ENCODE measurements at places on chromosomes 13 and 19.

DNA sequence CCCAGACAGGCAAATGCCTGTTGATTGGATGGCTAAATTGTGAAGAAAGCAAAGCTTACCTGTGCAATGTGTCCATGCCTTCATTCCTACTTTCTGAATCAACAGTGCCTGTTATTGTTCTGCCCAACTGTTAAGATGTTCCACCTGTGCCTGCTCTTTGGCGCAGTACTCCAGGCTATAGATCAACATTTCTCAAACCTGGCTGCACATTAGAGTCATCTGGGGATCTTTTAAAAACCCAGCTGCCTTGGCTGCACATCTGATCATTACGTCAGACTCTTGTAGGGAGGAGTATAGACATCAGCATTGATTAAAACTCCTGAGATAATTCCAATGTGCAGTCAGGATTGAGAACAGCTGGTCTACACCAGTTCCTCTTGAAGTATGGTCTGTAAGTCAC lies 16.2 kb upstream of the CPB2 start:
- no peak for DNase-seq

- no peak for DNase-seq
Observed at GRCh38 chr13:60572855-60573254, 175.8 kb downstream of the TDRD3 start.

DNA sequence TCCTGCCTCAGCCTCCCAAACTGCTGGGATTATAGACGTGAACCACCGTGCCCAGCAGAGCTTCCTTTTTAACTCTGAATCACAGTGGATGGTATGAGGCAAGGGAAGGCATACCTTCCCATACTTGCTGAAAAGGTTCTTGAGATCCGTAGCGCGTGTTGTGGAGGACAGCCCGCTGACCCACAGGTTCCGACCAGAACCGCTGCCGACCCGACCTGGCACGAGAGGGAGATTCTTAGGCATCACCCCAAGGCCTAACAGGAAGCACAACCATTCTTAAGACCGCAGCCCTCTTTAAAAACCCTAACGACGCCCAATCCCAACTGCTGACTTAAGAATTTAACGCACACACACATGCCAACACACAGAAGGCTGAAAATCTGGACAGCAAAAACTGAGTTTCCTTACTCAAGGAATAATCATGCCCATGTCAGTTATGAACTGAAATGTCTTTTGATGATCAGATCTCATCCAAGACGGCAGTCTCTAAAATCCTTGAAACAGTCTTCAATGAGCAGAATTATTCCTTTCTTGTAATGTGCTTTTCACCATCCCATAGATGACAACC lies 12.6 kb downstream of the SAFB2 start:
- DNase-seq = no peak

- DNase-seq = no peak
Observed at GRCh38 chr13:52884429-52885010, 36.1 kb upstream of the PCDH8 start.

DNA sequence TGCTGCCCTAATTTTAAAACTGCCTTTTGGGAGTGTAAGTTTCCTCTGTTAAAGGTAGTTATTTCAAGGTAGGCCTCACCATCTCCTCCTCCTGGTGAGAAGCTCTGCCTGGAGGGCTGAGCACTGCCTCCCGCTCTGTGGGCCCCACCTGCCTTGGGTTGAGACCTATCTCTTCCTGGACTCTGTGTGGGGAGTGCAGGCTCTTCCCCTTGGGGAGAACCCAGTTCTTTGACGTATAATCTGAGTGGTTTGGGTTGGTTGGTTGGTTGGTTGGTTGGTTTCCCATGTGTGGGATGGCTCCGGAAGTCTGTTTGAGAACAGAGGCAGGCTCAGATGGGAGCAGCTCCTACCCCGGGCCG lies 39.1 kb downstream of the ACTN4 start:
- DNase-seq = no peak

DNA sequence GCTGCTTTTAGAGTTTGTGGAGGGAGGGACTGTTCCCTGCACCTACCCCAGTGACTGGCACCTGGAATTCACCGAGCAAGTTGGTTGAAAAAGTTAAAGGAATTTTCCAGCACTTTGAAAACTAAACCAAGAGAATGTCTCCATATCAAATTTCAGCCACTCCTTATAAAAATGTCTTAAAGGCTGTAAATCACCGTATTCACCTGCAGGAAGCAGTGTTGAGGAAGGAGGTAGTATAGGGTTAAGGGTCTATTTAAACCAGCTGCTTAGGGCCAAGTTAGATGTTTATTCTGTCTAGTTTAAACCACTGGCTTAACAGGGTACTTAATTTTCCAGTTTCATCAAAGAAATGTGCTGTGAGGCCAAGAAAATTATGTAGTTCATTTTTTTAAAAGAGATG lies 3.8 kb upstream of the RAB20 start:
- no peak for DNase-seq

- DNase-seq = no peak
Observed at GRCh38 chr13:22196777-22197176, 525.9 kb downstream of the FGF9 start.

- DNase-seq = no peak
Observed at GRCh38 chr13:41708713-41709112, 251.4 kb downstream of the RGCC start.

- no peak for DNase-seq
Observed at GRCh38 chr19:19193926-19194325, 1.9 kb downstream of the RFXANK start.

- DNase-seq = no peak
Observed at GRCh38 chr19:12833738-12834565, 427 bp downstream of the RTBDN start.

- DNase-seq = no peak
Observed at GRCh38 chr13:80962855-80963254, 621.9 kb upstream of the SPRY2 start.

GRCh38 chr13:80113714-80114454 lies 227.0 kb downstream of the SPRY2 start:
- DNase-seq = no peak

GRCh38 chr19:48530066-48530720 lies 18.6 kb upstream of the LMTK3 start:
- no peak for DNase-seq
